ENCODE measurements at places on chromosomes 2 and 18.

- peak; percentile 48 for DNase-seq
Observed at GRCh38 chr2:71070294-71071093, 2.0 kb downstream of the NAGK start.

DNA sequence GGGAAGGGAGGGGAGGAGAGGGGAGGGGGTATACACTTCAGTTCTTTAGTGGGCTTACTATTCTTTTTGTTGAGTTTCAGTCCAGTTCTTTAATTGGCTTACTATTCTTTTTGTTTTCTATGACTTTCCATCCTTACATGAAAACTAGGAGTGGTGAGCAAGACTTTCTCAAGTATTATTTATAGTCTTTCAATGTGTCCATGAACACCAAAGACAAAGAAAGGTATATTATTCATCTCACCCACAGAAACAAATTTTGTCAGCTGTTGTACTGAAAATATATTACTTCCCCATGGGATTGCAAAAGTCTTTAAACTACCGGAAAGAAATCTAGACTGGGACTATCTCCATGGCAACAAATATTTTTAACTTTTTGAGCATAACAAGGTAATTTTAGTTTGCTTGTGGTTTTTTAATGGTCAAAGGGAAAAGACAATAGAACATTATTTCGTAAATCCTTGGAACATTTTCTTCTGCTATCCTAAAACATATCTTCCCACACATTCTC is 17.6 kb downstream of the ADAM17 start:
- no peak for DNase-seq

DNA sequence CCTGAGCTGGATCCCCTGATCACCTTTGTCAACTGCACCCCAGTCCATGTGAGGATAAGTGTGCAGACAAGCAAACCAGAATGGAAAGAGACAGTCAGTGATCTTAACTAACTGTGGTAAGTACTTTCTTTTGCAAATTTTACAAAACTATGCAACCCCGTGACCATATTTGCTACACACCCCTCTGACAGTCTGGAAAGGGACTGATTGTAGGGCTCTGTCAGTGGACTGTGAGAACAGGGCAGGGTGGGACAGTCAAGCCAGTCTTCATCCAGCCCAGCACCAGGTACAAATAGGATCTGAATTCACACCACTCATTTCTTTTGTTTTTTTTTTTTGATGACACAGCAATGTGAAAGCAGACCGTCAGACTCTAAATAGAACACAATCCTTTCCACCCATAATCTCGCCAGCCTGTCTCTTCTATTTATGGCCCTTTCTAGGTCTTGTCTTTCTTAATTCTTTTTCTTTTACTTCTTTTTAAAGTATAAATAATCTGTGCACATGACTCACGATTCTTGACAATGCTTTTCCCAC is 165.6 kb downstream of the ARL6IP6 start:
- no peak for DNase-seq

GRCh38 chr2:120768112-120769048 is 32.7 kb downstream of the GLI2 start:
- no peak for DNase-seq

DNA sequence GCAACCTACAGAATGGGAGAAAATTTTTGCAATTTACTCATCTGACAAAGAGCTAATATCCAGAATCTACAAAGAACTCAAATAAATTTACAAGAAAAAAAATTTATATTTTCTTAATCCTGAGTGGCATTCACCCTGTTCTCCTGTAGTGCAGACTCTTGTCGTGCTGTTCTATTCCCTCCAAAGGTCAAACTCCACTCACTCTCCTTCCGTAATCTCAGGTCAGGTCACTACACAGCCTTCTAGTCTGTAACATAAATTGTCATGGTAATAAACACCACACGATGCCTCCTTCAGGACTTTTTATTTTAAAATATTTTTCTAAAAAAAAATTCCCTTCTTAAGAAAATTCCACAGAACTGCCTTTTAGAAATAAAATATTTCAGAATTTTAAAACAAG is 417.9 kb upstream of the GCFC2 start:
- no peak for DNase-seq

Measured in CD4-positive, alpha-beta T cell (primary cell).